ENCODE measurements at places on chromosomes 3 and 15. TPM values are rescaled to one million over a fixed set of nuclear protein-coding genes. Genes with fewer than 3 reads are reported as not detected.

The CSPG5 gene
- 0.21 TPM for total RNA-seq

The PPP2R3A gene
- 7.2 TPM for total RNA-seq

The CHL1 gene
- 2.1 TPM for total RNA-seq

The PIF1 gene
- total RNA-seq = 0.21 TPM

The INSYN1 gene
- not detected for total RNA-seq

The RGMA gene
- total RNA-seq = 1.9 TPM

The TMCO5A gene
- not detected for total RNA-seq
